ENCODE measurements at places on chromosomes 11 and 22.

GRCh38 chr22:27626675-27627443 lies 174.7 kb downstream of the MN1 start:
- DNase-seq: no peak

DNA sequence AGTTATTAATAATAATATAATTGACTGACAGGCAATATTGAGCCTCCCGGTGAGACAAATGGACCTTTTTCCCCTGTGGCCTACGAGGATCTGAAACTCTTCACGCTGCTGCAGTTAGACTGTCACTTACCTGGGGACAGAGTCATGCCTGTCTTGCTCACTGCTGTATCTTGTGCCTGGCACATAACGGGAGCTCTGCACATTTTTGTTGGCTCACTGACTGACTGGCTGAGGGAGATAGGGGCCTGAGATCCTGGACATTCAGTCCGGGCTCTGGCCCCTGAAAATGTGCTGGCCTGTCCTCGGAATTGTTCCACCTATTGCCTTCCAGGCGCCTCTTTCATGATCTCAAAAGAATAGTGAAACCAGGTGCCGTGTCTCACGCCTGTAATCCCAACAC lies 743 bp upstream of the CD3D start:
- DNase-seq: no peak

DNA sequence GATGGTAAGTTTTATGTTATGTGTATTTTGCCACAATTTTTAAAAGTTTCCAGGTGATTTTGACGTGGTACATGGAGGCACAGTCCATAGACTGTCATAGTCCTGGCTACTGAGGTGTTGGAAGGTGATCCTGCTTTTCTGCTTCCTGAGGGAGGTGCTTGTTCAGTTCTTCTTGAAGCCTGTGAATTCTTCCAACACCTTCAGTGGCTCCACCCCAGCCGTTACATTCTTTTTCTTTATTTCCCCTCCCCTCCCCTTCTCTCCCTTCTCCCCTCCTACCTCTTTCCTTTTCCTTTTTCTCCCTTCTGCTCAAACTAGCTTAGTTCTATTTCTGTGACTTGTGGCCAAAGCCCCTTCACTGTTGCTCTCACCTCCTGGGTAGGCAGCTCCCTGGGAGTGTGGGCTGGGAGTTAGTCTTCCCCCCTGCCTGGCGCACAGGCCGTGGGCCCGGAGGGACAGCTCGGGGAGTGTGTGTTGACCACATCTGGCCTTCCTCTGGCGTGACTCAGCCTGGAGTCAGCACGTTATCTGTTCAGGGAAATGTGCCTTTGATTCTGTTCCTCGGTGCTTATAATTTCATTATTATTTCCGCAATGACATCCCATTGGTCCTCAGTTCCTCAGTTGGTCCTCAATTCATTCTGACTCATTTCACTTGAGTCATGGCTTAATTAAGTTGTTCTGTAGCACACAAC lies 566.2 kb downstream of the TBC1D22A start:
- DNase-seq: peak; percentile 97

DNA sequence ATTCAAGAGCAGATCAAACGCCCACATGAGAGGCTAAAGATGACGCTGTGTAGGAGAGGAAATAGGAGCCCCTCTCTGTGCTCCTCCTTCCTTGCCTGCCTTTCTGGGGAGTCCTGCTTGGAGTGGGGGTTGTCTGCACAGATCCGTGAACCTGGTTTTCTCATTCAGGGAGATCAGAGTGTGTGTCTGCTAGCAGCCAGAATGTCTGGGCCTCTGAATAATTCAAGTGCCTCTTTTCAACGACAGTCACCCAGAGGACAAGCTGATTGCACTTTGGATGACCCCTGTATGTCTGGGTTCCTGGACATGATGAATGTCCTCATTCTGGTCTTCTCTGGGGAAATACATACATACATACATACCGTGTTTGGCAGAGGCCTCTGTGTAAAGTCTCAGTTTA lies 592.5 kb upstream of the B3GAT1 start:
- no peak for DNase-seq

- no peak for DNase-seq
Observed at GRCh38 chr22:47063606-47064005, 301.2 kb downstream of the TBC1D22A start.

GRCh38 chr11:66006134-66006890 lies 4.0 kb downstream of the BANF1 start:
- no peak for DNase-seq

DNA sequence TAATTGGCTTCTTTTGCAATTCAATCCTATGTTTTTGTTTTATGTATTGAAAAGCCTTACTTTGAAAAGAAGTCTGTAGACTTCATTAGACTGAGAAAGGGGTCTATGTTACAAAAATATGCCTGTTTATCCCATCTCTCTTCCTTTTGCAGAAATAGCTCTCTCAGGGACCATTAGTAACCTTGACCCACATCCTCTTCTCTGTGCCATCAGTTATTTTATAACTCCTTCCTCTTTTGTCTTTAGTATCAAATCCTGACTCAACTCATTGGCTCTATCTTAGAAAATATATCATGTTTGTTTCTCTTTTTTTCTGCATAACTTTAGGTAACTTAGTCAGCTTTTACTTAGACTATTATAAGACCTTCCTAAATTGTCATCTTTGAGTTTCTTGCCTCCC lies 20.3 kb downstream of the ZC3H12C start:
- DNase-seq: no peak

DNA sequence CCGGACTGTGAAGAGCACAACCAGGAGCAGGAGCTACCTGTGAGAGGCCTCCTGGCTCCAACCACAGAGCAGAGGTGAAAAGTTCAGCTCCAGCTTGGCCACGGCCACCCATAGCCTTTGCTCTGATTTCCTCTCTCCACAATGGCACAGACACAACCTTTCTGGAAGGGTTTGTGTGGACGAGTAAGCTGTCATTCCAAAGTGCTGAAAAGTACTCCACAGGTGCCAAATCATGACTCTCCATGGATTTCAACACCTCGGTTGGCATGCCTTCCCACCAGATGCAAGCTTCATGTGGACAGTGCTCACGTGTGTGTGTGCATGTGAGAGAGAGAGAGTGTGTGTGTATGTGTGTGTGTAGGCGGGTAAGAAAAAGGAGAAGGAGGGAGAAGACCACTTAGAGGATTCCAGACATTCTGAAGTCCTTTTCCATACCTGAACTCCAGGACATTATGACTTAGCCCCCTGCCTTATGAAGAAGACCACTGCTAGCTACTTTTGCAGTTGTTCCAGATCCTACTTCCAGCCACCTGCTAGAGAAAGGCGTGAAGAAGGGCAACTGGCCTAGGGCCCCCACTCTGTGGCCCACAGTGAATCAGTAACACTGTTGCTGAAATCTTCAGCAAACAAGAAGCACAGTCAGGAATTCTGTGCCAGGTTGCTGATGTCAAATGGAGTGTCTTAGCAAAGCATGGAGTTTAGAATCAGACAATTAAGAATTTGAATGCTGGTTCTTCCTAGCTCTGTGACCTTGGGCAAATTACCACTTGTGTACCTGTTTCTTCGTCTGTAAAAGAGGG lies 13.9 kb upstream of the NAV2 start:
- DNase-seq: no peak

DNA sequence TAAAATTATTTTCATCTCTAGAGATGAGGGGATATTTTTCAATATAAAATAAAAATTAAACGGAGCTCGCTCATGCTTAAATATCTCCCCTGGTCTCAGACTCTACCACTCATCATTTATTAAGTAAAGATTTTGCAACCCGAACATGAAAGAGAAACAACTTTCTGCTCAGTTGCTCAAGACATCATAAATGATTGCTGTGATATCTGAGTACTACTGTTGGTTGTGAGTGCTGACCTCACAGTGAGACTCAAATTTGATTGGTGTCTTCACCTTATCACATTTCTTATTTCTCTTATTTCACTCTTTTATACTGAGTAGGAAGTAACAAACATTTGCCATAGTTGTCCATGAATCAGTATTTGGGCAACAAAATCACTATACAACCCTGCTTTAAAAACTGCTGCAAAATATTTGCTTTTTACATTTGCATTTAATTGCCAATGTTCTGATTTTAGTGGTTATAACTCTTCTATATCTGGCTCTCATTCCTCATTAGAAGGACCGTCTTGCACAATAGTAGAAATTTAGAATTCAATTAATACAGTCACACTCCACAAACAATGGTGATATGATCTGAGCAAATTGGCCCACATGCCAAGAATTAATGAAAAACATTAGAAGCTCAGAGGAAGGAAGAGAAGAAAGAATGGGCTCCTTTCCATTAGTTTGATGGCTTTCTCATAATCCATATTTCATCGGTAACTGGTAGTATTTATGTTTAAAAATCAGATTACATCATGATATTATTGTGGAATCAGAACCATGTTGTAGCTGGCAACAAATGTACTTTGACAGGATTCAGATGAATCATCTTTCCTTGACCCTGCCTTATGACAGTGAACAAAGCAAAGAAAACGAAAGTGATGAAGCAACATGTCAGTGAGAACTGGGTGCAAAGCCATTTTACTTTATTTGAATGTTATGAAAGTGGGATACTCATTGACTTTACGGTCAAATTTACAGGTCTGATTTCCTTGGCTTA lies 973.6 kb upstream of the TENM4 start:
- DNase-seq: peak; percentile 12

GRCh38 chr11:12717851-12718291 lies 43.6 kb downstream of the TEAD1 start:
- no peak for DNase-seq

DNA sequence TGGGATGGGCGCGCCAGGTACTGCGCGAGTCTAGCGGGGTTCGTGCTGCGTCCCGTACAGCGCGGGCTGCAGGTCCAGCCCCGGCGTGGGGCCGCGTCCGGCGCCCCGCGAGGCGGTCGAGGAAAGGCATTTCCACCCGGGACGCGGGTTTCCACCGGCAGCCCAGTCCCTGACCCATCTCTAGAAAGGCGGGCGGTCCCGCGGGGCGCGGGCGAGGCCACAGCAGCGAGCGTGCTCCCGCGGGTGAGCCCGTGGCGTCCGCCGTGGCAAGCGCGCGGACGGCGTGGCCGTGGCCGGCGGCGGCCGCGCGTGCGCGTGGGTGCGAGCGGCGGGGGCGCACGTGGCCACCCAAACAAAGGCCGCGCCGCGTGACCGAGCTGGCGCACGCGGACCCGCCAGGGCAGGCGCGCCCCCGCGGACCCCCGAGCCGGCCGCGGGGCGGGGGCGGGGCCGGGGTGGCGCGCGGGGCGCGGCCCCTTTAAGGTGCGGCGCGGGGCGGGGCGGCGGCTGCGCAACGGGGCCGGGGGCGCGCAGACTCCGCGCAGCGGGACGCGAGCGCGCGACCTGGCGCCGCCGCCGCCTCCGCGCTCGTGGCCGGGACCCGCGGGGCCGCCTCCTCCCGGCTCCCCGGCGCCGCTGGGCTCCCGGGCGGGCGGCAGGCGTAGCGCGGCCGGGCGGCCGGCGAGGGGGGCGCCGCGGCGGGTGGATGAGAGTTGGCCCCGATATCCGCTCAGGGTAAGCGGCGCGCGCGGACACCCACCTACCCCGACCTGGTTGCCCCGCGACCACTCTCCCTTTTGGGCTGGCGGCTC lies 39.3 kb upstream of the CELSR1 start:
- no peak for DNase-seq

GRCh38 chr22:35498026-35498800 lies 42.4 kb upstream of the RASD2 start:
- DNase-seq: no peak

DNA sequence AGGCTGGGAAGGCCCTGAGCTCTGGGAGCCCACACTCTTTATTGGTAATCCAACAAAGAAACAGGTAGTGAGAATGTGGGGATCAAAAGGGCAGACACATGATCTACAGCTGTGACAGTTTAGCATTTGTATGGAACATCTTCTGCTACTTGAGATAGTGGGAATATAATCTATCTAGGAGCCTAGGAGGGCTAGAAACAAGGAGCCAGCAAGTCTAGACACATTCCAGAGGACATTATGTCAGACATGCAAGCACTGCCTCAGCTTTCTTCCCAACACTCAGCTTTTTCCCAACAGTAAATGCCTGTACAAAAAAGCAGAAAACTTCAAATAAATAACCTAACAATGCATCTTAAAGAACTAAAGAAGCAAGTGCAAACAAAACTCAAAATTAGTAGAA lies 1150.6 kb upstream of the RAG2 start:
- DNase-seq: peak; percentile 4

- DNase-seq: no peak
Observed at GRCh38 chr11:106280036-106280435, 202.6 kb downstream of the AASDHPPT start.

DNA sequence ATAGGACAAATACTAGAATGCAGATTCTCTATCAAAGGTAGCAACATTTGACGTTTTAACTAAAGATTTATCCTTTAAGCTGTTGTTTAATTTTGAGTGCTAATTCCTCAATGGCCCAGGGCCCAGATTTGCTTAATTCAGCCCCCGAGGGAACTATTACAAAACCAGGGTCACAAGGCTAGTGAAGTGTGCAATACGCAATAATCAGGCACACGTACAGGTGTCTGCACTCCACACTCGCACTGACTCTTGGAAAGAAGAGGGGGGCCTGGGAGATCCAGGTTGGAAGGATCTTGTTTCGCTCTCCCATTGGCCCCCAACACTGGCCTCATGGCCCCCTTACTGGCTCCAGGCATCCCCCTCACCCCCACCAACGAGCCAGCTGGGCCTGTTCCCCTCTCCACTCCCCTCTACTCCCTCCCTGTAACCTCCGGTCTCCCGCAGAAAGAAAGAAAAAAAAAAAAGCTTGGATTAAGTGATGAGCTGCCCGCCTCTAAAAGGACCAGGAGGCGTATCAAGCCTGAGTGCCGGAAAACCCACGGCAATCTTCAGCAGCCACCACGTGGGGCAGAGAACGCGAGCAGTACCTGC lies 2.2 kb upstream of the KIRREL3 start:
- DNase-seq: no peak

GRCh38 chr22:21928048-21928447 lies 24.6 kb downstream of the PPM1F start:
- no peak for DNase-seq

- no peak for DNase-seq
Observed at GRCh38 chr11:76094740-76095139, 111.6 kb downstream of the WNT11 start.

GRCh38 chr11:72702096-72702495 lies 27.9 kb upstream of the PDE2A start:
- DNase-seq: no peak

- DNase-seq: peak; percentile 23
Observed at GRCh38 chr11:78860720-78861422, 286.2 kb upstream of the NARS2 start.

DNA sequence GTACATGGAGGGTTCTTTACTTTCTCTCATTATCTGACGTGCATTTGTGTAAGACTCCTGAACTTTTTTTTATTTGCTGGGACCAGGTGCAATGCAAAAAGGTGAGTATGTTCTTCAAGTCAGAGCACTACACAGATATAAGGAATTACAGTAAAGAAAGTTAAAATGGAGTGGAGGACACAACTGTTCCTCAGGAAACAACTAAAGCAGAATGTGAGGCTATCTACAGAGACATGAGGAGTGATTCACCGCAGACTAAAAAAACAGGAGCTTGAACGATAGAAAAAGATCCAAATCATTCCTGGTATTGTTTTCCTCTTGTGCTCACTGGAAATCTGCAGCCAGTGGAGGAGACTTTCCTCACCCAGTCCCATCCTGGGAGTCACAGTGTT lies 106.2 kb downstream of the ABTB2 start:
- peak; percentile 50 for DNase-seq
